ENCODE measurements at places on chromosomes 7 and 10.

DNA sequence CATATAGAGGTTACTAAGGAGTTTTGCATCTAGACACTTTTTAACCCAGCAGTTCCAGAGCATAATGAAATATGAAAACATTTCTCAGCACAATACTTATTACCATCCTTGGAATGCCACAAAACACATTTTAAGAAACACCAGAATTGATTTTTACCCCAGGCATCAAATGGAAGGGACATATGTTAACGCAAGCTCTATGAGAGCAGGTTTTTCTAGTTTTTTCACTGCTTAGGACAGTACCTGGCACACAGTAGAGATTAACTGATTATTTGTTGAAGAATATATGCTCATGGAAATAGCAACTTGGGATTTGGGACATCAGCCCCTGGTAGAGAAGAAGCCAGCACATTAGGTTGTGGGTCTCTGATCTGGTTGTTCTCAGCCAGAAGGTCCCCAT lies 67.0 kb upstream of the ARID5B start:
- H3K27ac ChIP-seq: peak overlapping the region; percentile 18
- no peaks in the 10 kb centered on the region for H3K36me3 ChIP-seq
- H3K4me3 ChIP-seq: no peak overlapping the region
- peak; percentile 89 for DNase-seq
- H3K4me1 ChIP-seq: peaks cover 69% of the 10 kb centered on the region
- H3K27me3 ChIP-seq: no peaks in the 10 kb centered on the region

- H3K4me1 ChIP-seq: peaks cover 22% of the 10 kb centered on the region
- no peak for DNase-seq
- no peaks in the 10 kb centered on the region for H3K27me3 ChIP-seq
- peaks cover 14% of the 10 kb centered on the region for H3K36me3 ChIP-seq
- H3K27ac ChIP-seq: no peak overlapping the region
- H3K4me3 ChIP-seq: no peak overlapping the region
These were observed 118.6 kb upstream of the ASAH2 start for GRCh38 chr10:50369931-50370330.

DNA sequence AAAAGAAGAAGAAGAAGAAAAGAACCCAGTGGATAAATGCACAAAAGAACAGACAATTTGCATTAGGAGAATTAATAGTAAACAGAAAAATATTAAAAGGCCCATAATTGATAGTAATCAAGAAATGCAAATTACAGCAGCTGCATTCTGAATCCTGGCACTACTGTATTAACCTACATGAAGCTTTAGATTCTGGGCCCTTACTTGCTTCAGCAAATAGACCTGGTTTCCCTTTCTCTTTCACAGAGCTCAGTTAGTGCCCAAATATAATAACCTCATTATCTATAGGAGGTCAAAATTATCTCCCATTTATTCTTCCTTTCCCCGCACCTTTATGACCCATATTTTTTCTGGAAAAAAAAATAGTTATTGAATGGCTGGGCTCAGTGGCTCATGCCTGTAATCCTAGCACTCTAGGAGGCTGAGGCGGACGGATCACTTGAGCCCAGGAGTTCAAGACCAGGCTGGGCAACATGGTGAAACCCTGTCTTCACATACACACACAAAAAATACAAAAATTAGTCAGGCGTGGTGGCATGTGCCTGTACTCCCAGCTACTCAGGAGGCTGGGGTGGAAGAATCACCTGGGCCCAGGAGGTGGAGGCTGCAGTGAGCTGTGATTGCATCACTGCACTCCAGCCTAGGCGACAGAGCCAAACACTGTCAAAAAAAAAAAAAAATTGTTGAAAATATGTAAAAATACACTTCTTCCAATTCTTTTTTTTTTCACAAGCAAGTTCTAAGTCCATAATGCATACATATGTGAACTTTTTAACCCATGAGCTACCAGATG lies 36.0 kb upstream of the PIK3AP1 start:
- no peak for DNase-seq
- no peaks in the 10 kb centered on the region for H3K36me3 ChIP-seq
- no peaks in the 10 kb centered on the region for H3K27me3 ChIP-seq
- no peak overlapping the region for H3K4me3 ChIP-seq
- H3K27ac ChIP-seq: no peak overlapping the region

DNA sequence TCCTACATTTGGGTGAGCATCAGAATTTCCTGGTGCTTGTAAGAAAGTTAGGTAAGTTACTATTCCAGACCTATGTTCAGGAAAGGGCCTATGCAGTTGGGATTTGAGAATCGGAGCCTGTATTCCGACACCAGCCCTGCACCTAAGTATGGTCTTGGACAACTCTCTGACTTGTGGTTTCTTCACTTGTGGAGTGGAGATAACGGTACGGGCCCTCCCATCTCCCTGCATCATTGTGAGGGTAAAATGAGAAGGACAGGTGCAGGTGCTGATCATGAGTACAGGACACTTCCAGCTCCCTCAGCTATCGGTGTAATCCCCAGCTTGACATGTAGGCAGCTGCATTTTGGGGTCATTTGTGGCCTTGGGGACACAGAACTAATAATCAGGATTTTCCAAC lies 138.3 kb upstream of the NAMPT start:
- DNase-seq: no peak
- H3K4me1 ChIP-seq: peaks cover 55% of the 10 kb centered on the region
- no peaks in the 10 kb centered on the region for H3K36me3 ChIP-seq
- no peaks in the 10 kb centered on the region for H3K27me3 ChIP-seq
- no peak overlapping the region for H3K27ac ChIP-seq

GRCh38 chr10:18649364-18649959 lies 1.9 kb downstream of the NSUN6 start:
- peaks cover 9% of the 10 kb centered on the region for H3K4me1 ChIP-seq
- H3K36me3 ChIP-seq: no peaks in the 10 kb centered on the region
- H3K27me3 ChIP-seq: no peaks in the 10 kb centered on the region

DNA sequence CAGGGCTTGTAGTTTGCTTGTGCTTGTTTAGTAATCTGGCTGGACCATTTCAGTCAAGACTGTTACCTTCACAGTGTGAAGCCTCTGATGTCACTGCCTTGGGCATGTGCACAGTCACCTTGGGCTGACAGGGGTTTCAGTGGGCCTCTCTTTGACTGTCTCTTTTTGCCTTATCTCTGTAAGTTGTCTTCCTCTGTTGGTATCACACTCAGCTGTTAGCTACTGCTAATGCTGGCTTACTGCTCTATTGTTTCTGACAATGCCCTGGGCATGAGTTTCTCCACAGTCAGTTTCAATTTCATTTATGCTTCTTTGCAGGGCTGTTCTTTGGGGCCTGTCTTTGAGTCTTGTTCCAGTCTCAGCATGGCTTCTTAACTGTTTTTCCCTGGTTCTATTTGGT lies 201.9 kb upstream of the SHH start:
- H3K27me3 ChIP-seq: peaks cover 30% of the 10 kb centered on the region
- no peaks in the 10 kb centered on the region for H3K36me3 ChIP-seq
- H3K4me1 ChIP-seq: no peaks in the 10 kb centered on the region

All from PC-9 (cell line).